IPS DF 19.7 (cell line): ENCODE measurements at places on chromosomes 16 and 17.

- no peak for DNase-seq
Observed at GRCh38 chr17:64538508-64539130, 31.8 kb downstream of the CEP95 start.

DNA sequence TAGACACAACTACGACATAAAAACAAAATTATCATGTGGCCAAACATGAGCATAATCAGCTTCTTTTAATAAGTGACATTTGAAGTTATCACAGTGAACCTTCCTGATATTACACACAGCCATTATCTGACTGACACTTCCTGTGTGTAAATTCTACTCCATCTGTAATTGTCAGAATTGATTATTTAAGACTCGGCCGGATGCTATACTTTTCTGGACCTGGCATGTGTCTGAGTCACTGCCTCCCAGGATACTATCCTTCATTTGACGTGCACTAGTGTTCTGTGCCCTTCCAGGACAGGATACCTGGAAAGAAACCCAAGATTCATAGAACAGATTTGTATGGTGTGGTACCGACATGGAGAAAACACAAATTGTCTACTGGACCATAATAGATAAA, 242.0 kb downstream of the HS3ST3A1 start:
- no peak for DNase-seq

- DNase-seq: no peak
Observed at GRCh38 chr17:31488264-31488981, 96.9 kb downstream of the RAB11FIP4 start.

- no peak for DNase-seq
Observed at GRCh38 chr17:4008441-4009185, 44.4 kb upstream of the ATP2A3 start.

GRCh38 chr17:7348478-7349242, 3.3 kb upstream of the KCTD11 start:
- DNase-seq: no peak

GRCh38 chr17:51888816-51889215, 269.7 kb downstream of the CA10 start:
- DNase-seq: no peak

DNA sequence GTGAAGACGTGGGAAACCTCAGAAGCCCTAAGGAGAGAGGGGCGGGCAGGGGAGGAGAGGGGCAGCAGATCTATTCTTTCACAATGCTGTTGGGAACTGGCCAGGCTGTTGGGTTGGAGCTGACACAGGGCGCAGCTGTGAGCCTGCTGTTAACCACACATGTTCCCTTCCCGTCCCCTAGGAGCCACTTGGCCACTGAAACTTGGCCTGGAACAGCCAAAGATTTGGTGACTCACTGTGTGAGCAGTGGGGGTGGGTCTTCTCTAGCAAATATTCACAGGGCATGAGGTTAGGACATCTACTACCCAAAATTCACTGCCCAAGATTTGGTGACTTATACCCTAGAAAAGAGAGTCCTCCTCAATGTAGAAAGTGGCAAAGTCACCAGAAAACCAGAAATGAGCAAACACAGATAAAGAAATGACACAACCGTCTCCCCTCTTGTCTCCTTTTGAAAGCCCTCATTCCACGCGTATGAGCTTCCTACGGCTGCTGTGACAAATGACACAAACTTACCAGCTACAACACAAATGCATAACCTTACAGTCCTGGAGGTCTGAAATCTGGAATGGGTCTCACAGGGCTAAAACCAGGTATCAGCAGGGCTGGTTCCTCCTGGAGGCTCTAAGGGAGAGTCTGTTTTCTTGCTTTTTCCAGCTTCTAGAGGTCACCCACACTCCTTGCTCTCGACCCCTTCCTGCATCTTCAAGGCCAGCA, 6.3 kb downstream of the TBC1D16 start:
- DNase-seq: no peak

- DNase-seq: no peak
Observed at GRCh38 chr16:79276501-79276900, 324.0 kb downstream of the MAF start.

- no peak for DNase-seq
Observed at GRCh38 chr17:35254107-35254773, 11.4 kb downstream of the SLFN5 start.

DNA sequence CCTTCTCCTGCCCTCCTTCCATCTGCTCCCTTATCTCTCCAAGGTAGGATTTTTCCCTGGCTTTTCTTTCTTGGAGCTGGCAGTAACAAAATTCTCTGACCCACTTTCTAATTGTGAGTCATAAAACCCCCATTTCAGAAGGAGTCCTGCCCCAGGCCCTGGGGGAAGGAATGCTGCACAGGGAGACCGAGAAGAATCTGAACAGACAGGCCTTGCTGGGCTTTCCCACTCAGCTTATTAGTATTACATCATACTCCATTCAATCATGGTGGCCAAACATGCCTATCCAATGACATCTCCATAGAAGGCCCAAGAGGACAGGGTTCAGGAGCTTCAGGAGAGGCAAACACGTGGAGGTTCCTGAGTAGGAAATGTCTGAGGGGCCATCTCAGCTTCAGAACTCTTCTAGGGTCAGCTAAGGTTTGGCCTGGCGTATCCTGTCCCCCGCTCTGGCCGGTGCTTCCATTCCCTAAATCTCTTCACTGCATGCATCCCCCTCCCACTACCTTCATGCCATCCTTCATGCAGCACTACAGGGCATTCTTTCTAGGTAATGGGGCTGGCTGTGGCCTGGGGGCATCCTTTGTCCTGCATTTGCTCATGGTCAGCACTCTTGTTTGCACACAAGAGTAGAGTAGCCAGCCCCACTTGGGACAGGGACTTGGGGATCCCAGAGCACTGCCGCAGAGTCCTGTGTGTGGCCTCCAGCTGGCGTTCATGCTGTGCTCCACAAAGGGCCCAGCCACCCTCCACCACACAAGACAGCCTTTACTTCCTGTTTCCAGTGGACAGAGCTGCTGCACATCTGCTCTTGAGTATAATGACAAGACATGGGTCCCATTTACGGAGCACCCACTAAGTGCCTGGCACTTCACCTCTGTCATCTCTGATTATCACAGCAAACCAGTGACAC, 8.2 kb downstream of the SLC6A2 start:
- no peak for DNase-seq

GRCh38 chr17:45170280-45170930, 8.7 kb downstream of the HEXIM2 start:
- no peak for DNase-seq

DNA sequence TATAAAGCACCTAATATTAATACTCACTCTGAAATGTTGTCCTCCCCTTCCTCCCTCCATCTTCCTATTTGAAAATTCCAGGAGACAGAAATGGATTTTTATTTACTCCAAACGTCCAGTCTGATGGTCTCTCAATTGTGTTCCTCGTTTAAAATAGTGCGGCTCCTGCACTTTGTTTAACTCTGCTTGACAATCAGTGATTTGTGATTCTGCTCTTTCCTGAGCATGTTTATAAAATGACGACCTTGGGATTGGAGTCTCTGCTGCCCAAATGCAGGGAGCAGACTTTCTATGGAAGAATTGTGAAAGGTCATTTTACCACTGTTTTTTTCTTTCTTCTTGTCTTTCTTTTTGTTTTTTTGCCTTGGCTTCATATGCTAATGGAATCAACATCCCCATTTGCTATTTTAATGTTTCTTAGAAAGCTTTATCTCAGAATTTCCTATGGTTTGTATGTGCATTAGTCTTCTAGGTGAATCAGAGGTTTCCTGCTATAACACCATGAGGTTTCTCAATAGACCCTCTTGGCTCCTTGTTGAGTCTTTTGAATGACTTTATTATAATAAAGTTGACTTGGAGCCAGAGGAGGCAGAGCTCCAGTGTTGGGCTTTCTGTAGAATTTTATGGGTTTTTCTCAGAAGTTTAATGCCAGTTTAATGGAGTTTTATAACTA, 376.5 kb downstream of the CDH11 start:
- DNase-seq: no peak

DNA sequence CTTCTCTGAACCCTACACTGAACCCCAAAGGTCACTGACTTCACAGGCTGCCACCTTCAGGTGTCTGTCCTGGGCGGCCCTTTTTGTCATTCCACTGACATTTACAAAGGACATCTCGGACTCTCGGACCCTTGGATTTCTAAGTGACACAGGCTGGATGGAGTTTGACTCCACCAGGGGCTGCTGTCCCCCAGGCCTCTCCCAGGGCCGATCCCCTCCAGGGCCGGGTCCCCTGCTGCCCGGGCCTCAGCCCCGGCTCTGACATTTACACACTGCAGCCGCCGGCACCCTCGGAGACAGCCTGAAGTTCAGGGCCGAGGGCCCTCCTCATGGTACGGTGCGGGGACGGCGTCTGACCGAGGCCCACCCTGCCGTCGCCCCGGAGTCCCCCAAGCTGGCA, 24.1 kb downstream of the CACNA1H start:
- no peak for DNase-seq

- no peak for DNase-seq
Observed at GRCh38 chr17:56596691-56597494, 3.4 kb downstream of the NOG start.

DNA sequence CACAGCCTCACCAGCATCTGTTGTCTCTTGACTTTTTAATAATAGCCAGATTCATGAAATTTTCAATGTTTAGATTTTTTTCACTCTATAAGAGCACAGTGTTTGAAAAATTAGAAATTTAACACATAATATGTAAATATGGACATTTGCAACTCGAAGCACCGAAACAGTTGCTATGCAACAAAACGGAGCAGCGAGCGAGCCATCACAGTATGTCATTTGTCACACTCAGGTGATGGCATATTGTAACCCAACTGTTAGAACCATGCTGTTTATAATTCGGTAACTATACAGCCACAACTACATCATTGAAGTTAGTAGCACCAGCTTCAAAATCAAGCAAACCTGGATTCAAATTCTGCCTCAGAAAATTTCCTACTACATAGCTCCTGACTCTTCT, 410.8 kb downstream of the NPIPA8 start:
- DNase-seq: no peak

DNA sequence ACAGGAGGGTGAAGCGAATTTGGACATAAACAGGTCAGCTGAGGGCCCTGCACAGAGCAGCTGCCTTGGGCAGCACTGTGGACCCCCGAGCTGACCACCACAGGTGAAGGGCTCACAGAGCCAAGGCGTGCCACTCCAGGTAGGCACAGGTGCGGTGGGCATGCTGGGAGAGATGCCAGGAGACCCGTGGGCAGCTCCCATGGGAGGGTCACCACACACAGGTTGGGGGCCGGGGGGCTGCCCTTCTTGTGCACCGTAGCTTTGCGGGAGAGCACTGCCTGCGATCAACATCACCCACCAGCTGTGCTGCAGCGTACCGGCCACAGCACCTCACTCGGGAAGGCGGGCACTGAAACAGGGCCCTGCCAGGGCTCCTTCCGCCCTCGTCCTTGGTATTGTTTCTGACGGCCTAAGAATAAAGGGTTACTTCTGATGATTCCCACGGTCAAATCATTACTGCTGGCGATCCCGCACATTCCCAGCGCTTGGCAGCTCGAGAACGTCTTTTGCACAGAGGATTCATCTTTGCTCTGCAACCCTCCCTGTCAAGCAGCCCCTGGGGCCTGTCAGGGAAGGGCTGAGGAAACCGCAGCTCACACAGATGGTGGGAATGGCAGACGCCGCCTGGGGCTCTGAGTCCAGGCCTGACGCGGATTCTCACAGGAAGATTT, 181.7 kb downstream of the BANP start:
- DNase-seq: no peak

DNA sequence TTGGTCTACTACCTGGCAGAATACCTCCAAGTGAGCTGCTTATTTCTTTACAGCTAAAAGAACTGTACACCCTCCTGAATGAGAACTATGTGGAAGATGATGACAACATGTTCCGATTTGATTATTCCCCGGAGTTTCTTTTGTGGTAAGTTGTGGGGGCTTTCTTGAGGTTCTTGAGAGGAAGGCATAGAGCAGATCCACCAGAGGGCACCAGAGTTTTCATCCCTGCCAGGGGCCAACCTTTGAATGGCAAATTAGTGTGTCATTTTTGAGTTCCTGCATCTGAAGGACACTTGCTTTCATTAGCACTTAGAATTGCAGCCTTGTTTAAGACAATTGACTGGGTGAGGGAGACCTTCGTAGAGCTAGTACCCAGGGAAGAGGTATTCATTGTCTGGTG, 35.0 kb downstream of the NMT1 start:
- DNase-seq: no peak

DNA sequence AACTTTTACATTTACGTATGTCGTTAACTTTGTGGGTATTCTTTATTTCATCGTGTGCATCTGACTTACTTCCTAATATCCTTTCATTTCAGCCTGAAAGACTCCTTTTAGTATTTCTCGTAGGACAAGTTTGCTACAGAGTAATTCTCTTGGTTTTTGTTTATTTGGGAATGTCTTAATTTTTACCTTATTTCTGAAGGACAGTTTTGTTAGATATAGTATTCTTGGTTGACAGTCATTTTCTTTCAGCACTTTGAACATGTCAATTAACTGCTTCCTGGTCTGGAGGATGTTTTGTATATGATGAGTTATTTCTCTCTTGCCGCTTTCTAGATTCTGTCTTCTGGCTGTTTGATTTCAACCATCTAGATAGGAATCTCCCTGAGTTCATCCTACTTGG, 109.2 kb upstream of the NACA2 start:
- no peak for DNase-seq

DNA sequence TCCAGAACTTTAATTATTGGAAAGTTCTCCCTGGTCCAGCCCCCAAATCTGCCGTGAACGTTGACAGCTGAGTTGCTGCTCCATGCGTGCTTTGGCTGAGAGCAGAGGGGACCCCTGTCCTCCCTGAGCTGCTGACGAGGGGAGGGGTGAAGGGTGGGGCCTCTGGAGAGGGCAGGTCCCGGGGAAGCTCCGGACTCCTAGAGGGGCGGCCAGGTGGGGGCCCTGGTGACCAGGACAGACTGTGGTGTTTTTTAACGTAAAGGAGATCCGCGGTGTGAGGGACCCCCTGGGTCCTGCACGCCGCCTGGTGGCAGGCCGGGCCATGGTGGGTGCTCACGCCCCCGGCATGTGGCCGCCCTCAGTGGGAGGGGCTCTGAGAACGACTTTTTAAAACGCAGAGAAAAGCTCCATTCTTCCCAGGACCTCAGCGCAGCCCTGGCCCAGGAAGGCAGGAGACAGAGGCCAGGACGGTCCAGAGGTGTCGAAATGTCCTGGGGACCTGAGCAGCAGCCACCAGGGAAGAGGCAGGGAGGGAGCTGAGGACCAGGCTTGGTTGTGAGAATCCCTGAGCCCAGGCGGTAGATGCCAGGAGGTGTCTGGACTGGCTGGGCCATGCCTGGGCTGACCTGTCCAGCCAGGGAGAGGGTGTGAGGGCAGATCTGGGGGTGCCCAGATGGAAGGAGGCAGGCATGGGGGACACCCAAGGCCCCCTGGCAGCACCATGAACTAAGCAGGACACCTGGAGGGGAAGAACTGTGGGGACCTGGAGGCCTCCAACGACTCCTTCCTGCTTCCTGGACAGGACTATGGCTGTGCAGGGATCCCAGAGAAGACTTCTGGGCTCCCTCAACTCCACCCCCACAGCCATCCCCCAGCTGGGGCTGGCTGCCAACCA, at the start of gene MC1R:
Gene MC1R, plus strand, starts transcription at position 410 of the 895 bp plus-strand sequence. Its CDS starts 397 bp downstream, at position 807.
- DNase-seq: no peak

GRCh38 chr17:27459433-27459832, 3.2 kb downstream of the KSR1 start:
- no peak for DNase-seq
